ENCODE measurements at places on chromosomes 11 and 22.

GRCh38 chr22:41216984-41217383, 11.9 kb downstream of the L3MBTL2 start:
- DNase-seq = no peak

- no peak for DNase-seq
These were observed at the start of gene SLC5A4 for GRCh38 chr22:32255217-32255616. TSS of gene SLC5A4 (minus strand) at chr22:32255347. CDS start at chr22:32255329, 18 bp downstream.

DNA sequence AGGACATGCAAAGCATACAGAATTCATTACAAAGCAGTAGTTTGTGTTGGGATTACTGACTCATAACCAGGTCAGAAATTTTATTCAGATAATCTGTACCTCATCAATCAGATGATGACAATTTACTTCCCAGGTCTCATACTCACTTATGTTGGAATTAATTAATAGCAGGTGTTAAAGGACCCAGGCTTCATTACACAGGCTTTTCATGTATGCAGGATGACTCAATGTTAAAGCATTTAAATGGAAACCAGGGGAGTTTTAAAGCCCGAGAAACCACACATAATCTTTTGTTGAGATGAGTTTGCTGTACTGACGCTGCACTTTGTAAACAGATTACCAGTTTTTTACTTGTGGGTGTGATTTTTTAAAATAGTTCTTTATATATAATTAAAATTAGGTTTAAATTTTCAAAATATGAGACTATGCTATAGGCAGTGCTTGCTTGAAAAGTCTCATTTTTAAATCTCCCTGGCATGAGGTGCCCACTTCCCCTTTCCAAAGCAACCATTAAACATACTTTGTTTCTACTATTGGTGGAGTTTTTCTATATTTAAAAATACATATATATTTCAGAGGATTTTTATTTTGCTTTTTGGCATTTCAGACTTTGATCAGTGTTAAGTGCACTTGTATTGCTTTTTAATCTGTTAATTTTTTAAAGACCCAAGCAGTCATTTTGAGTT, 41.0 kb downstream of the CEP57 start:
- DNase-seq = no peak

GRCh38 chr11:116420030-116420429, 352.8 kb downstream of the BUD13 start:
- no peak for DNase-seq

DNA sequence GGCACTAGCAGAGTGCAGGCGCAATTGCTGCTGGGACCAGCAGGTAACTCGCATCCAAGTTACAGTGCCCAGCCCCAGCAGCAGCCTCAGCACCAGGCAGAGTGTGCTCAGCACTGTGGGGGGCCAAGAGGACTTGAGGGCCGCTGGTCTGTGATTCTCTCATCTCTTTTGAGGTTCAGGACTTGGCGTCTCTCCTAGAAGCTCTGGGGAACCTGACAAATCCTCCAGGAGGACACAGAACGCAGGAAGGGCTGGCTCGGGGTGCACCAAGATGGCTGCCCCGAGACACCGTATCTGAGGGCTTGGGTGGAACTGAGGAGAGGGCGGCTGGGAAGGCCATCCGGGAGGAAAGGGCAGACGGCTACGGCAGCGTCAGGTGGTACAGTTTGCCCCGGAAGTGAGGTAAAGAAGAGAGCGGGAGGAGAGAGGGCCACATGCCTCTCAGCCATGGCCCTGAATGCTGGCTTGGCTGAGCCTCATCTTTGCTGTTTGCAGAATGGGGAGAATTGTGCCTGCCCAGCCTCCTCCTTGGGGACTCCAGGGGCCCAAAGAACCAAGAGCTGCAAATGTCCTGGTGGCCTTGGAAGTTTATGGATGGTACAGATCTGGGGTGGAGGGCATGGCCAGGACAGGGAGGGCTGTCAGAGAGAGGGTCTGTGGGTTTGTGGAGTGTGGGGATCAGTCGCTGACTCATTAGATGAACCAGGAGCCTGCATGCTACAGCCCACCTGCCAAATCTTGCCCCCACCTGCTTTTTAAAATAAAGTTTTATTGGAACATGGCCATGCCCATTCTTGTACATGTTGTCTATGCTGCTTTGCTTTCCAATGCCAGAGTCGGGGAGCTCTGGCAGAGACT, 78.0 kb downstream of the MYEOV start:
- no peak for DNase-seq

DNA sequence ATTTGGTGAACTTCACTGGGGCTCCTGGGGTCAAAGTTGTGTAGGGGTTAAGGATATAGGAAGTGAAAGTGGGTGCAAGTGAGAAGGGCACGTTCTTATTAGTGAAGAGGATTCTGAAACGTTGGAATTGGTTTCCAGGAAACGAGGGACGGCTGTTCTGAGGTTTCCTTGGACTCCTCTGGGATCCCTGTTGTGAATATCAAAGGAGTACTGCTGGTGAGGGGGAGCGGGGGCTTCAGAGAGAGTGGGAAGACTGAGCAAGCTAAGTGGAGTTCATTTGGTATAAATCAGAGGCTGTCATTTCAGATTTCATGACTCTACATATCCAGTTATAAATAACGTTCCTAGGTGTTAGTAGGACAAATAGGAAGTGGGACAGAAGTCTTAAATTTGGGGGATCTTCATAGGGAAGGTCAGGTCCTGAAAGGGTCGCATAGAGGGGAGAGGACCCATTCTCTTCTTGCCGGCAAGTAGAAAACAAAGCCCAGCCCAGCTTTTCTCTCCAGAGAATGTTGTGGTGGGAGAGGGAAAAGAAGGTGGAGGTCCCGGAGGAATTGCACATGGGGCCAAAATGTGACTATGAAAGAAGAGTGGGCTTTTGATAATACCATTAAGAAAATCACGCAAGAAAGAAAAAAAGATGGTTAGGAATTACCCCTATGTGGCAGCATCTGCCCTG, 1.1 kb upstream of the NELL1 start:
- DNase-seq = no peak

- DNase-seq = no peak
These were observed 15.5 kb downstream of the ARVCF start for GRCh38 chr22:20001082-20001638.

DNA sequence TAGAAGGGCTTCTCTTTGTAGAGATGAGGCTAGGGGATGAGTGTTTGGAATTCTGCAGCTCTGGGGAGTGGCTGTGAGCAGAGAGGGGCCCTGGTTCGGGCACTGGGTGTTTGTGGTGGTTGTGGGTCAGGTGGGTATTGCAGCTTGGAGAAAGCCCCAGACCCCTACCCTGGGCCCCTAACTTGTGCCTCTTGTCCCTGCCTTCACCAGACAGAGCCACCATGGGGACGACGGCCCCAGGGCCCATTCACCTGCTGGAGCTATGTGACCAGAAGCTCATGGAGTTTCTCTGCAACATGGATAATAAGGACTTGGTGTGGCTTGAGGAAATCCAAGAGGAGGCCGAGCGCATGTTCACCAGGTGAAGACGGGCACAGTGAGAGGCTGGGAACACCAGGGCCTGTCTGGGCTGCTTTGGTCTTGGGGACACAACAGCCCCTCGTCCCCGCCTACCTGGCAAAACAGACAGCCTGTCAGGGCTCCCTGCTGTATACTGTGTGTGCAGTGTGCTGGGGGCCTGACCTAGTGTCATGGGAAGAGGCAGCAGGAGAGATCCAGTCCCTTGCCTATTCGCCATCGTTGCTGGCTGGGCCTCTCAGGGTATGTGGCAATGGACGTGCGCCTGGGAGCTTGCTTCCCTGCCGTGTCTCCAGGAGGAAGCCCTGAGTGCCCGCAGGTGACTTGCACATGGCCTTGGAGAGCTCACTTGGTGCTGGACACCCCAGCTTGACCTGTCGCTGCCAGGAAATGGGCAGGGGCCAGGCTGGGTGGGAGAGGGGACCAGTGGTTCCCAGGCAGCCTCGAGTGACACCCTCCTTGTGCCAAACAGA, 4.3 kb downstream of the INCENP start:
- no peak for DNase-seq

DNA sequence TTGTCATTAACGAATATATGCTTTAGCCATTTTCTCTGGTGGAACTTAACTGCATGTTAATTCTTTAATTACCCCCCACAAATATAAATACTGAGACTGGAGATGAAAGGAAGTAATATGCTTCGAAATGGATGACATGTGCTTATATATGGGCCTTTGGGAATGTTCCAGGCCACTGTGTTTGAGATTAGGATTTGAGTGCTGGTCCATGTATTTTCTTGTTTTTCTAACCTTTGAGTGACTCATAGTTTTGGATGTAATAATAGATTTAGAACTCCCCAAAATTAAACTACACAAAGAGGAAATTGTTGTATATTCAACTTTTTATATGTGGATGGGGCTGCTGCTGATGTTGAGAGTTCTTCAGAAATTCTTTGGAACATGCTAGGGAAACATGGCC, 54.2 kb downstream of the EXT2 start:
- DNase-seq = no peak

DNA sequence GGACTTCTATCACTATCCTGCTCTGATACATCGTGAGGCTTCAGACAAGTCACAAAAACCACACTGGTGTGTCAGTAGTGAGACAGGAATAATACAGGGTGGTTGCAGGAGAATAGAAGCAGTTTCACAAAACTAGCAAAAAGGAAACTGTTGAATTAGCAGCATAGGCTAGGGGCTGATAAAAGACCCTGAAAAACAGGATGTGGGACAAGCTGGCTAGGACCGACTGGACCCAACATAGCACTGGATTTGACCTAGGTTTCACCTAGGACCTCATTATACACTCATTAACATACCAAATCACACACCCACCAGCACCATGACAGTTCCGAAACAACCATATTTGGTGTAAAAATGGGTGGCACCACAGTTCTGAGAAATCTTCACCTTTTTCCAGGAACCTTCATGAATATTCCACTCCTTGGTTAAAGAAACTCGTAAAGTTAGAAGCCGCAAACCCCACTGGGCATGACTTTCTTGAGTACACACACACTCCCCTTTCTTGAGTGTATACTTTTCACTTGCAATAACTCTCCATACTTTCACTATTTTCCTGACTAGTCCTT, 76.2 kb downstream of the SLC1A2 start:
- no peak for DNase-seq

GRCh38 chr11:119427279-119427678, 4.3 kb upstream of the THY1 start:
- no peak for DNase-seq

DNA sequence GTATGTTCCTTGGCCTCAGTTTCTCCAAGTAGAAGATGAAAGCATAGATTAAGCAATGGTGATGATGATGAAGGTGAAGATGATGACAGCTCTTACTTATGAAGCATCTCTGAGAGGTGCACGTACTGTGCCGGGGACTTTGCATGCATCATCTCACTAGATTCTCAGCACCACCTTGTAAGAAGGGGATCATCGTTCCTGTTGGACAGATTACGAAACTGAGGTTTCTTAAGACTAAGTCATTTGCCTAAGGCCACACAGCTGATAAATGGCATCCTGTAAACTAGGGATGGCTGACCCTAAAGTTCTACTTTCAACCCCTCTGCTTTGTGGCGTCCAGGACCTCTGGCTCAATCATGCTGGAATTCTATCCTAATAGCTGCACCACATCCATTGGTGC, 8.7 kb downstream of the MS4A15 start:
- no peak for DNase-seq

- peak; percentile 23 for DNase-seq
These were observed 39.6 kb upstream of the PLET1 start for GRCh38 chr11:112300094-112300786.

DNA sequence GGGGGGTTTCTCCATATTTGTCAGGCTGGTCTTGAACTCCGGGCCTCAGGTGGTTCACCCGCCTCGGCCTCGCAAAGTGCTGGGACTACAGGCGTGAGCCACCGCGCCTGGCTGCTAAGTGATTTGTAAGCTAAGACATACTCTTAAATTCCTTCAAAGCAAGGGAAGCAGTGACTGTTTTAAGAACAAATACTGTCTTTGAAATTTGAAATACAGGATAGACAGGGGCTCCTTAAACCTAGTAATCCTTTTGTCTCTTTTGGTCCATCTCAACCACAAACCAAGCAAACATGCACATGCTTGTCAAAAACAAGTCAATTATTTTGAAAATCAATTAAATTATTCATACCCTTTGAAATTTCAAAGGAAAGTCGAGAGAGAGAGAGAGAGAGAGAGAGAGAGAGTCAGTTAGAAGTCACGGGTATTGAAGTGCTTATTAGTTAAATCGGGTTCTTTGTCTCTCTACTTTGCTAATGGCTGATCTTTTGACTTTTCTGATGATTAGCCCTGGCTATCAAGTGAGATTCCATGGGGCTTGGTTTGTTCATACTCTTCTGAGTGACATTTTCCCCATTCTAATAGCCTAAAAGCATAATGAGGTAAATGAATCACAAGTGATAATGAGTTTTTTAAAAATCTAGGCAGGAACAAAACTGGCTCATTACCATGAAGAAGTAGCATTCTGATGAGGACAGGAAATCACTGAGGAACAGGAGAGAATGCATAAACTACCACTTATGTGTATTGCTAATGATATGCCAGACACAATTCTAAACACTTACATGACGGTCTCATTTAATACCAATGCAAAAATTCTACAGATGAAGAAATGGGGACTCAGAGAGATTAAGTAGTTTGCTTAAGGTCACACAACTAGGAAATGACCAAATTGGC, 48.0 kb downstream of the MCHR1 start:
- no peak for DNase-seq

GRCh38 chr11:62544581-62545436, 1.8 kb downstream of the AHNAK start:
- DNase-seq = no peak

GRCh38 chr11:120102050-120102863, 35.7 kb downstream of the TRIM29 start:
- DNase-seq = no peak

GRCh38 chr11:32081129-32081641, 9.7 kb upstream of the RCN1 start:
- no peak for DNase-seq

DNA sequence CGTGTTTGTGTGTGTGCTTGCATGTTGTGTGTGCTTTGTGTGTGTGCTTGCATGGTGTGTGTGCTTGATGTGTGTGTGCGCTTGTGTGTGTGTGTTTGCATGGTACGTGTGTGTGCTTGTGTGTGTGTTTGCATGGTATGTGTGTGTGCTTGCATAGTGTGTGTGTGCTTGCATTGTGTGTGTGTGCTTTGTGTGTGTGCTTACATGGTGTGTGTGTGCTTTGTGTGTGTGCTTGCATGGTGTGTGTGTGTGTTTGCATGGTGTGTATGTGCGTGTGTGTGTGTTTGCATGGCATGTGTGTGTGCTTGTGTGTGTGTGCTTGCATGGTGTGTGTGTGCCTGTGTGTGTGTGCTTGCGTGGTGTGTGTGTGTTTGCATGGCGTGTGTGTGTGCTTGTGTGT, 10.0 kb upstream of the MUC5AC start:
- DNase-seq = no peak

DNA sequence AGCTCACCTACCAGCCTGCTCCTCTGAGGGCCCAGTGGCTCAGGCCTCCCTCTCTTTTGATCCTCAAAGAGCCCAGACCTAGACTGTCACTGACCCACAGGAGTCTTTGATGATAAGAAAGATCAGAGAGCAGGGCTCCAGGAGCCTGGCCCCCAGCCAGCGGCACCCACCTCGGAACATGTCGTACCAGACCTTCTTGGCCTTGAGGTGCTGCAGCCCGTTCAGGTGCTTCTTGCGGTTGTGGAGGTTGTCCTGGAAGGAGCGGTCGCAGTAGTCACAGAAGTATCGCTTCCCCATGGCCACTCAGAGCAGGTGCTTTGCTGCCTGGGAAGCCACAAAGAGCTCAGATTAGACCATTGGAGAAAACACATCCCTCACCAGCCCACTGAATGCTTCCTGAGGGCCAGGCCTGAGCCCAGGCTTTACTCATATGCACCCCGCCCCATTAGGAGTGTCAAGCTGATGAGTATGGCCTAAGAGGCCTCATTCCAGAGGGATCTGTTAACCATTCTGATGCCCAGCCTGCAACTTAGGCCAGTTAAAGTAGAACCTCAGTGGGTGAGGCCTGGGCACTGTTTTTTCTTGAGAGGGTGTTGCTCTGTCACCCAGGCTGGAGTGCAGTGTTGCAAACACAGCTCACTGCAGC, 18.4 kb downstream of the ZMAT5 start:
- DNase-seq = no peak

Data from anterior cingulate cortex (tissue), 58 donors.